ENCODE measurements at places on chromosomes 4 and X.

- no peak for DNase-seq
Measured at GRCh38 chr4:18999595-18999994, 978.0 kb upstream of the LCORL start.

DNA sequence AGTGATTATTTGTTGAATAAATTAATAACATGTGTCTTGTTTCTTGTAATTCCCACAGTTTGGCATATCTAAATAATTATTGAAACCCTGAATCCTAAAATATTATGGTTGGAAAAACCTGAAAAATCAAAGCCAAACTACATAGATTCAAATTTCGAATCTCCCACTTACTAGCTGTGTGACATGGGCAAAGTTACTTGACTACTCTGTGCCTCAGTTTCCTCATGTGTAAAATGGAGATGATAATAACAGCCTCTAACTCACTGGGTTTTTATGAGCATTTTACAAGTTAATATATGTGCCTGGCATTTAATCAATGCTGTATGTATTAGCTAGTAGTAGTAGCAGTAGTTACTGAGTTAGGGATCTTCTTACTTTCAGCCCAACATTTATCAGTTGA lies 34.6 kb upstream of the BRS3 start:
- DNase-seq, result no peak

DNA sequence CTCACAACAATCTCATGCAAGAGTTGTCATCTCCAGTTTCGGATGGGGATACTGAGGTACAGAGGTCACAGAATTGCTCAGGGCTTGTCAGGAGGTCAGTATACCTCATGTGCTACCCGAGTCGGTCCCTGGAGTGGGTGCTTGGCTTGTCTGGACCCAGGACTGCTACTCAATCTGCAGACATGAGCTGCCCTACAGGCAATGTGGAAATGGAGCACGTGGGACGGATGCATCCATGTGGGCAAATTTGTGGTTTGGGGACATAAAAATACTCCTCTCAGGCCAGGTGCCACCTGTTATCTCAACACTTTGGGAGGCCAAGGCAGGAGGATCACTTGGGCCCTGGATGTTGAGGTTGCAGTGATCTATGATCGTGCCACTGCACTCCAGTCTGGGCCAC lies 15.8 kb downstream of the USP11 start:
- no peak for DNase-seq

- DNase-seq, result no peak
Measured at GRCh38 chrX:110310896-110311295, 7.0 kb downstream of the AMMECR1 start.

- DNase-seq, result no peak
Measured at GRCh38 chr4:184994010-184994622, 24.2 kb upstream of the HELT start.

- no peak for DNase-seq
Measured at GRCh38 chr4:156677131-156677531, 294.5 kb downstream of the PDGFC start.

DNA sequence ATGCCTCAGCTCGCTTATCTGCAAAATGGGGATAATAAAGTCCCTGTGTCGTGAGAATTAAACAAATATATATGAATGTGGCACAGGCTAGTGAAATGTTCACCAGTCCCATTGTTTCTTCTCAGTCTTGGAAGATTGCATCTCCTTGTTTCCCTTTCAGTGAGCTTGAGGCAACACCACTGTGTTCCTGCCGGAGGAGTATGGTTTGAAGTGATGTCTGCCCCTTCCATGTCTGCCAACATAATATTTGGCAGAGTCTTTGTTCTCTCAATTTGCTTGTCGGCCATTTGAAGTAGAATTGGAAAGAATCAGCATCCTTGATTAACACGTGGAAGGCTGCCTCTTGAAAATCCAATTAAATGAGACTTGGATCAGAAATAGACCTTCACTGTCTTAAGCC lies 1088.5 kb upstream of the INTU start:
- no peak for DNase-seq

Measured in cerebellar nuclear complex (tissue), 1 donor.